DMS 273 treated with DMSO at 0.1 percent for 48 hours (cell line): ENCODE measurements at places on chromosomes 7 and 10.

DNA sequence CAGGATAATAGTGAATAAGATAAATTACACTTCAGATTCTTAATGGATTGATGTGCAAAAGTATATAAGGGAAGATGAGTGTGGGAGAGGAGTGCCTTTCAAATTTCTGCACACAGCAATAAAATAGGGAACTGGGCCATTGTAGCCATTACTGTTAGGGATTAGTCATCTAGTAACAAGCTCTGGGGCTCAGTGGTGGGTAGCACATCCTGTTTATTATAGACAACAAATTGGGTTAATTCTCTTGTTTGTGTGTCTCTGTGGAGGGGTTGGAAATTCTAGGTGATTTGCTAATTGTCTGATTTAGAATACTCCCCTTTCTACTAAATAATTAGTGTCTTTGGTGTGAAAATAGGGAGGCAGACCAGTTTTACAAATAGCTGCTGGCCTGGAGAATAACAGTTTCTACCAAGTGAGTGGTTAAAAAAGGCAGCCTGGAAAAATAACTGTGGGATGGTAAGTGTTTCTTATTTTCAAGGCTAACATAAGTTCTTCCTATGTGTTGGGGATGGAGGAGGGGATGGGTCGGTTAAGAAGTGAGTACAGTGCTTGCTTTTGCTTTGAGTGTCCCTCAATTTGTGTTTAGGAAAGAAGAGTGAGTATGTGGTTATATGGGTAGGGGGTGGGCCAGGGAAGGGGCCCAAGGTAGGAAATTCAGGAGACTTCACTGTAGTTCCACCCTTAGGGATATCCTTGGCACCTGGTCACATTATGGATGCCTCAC, 43.3 kb upstream of the TMEM248 start:
- DNase-seq: no peak

DNA sequence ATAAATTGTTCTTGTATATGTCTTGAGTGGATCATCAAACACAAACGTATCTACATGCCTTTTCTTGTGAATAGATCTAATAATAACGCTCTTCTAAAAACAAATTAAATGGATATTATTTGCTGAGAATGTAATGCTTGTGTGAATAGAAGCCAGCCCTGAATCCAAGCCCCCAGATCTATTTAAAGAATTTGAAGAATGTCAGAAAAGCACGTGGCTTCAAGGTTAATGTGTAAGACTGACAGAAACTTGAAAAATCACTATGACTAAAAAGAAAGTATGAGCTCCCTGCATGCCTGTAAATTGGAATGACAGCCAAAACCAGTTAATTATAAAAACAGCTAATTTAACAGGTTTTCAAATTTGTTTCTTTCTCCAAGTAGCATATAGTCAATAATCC, 43.2 kb upstream of the ATRNL1 start:
- no peak for DNase-seq

DNA sequence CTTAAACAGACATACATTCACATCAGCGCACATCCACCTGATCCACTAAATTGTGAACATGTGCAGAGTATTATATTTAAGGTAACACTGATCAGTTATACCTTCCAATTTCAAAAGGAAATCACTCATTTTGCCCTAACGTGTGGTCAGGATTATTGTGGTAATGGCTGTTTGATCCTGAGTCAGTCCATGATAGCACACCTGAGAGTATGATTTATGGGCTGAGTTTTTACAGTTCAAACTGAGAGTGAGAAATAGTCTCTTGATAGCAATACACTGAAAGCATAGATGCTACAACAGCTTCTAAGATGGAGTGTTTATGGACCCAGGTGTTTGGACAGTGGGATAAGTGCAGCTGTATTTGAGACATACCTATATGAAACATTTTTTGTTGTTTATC, 96.7 kb downstream of the KIF20B start:
- no peak for DNase-seq

GRCh38 chr10:34175121-34175520, 640.0 kb downstream of the PARD3 start:
- DNase-seq: no peak

- DNase-seq: no peak
Measured at GRCh38 chr7:67022511-67022910, 25.9 kb downstream of the TYW1 start.

- DNase-seq: no peak
Measured at GRCh38 chr7:139694389-139694676, 83.5 kb downstream of the HIPK2 start.

DNA sequence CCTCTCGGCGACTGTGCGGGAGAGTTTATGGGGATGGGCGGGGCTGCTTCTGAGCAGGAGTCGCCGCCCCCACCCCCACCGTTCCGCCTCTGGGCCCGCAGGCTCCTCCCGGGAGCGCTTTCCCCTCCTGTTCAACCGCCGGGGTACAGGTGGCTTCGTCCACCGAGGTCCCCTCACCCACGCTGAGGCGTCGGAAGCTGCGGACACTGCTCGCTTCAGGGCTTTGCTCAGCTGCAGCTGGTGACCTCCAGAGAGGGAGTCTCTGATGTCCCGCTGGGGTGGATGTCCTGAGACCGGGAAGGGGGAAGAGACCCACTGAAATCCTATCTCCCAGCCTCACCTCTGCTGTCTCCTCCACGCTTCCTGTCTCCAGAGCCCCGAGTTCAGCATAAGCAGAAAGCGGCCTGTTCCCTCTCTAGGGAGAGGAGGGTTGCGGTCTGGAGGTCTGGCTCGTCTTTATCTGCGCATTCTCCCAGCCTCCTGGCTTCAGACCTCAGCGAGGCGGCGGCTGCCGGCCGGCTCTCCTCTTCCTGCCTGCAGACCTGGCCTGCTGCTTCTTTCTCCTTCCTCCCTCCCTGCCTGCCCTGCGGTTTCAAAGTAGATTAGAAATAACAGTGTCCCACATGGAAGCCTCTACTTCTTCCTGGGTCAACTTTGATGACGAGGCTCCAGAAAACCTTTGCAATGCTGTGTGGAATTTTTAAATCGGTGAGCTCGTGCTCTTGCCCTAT, 1.8 kb downstream of the CYP2E1 start:
- no peak for DNase-seq

DNA sequence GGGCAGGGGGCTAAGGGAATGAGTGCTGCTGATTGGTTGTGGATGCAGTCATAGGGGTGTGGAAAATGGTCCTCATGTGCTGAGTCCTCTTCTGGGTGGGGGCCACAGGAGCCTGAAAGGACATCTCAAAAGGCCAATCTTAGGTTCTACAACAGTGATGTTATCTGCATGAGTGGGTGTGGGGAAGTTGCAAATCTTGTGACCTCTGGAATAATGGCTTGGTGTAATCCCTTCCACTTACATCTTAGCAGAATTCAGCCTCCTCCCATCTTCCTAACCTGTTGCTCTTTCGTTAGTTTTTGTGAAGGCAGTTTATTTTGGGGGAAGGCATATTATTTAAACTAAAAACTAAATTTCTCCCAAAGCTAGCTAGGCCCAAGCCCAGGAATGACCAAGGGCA, 42.0 kb upstream of the OIT3 start:
- no peak for DNase-seq

DNA sequence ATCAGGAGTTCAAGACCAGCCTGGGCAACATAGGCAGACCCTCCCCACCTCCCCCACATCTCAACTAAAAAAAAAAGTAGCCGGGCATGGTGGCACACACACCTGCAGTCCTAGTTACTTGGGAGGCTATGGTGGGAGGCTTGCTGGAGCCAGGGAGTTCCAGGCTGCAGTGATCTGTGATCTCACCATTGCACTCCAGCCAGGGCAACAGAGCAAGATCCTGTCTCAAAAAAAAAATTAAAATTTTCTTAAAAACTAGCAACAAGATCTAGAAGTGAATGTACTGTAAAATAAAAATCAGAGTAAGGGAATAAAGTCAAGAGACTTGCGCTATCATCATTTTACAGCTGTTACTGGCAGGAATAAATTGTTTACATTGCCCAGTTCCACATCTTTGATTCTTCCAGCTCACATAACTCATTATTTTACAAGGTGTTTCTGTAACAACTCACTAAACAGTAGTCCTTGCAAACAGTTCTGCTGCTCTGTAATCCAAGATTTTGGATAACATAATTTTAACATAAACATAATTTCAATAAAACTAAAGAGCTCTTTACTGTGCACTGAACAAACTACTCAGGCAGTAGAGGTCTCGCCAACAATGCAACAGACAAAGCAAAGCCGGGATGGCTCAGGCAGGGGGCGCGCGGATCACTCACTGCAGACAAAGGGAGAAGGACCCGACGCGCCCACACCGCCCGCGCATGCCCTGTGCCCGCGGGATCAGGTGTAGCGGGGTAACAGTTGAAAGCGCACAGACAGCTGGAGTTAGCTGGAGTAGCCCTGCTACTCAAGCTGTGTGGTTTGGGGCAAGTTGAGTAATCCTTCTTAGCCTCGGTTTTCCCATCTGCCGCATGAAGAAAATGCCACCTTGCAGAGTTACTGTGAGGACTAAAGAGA, 73.3 kb upstream of the NFE2L3 start:
- peak; percentile 78 for DNase-seq

DNA sequence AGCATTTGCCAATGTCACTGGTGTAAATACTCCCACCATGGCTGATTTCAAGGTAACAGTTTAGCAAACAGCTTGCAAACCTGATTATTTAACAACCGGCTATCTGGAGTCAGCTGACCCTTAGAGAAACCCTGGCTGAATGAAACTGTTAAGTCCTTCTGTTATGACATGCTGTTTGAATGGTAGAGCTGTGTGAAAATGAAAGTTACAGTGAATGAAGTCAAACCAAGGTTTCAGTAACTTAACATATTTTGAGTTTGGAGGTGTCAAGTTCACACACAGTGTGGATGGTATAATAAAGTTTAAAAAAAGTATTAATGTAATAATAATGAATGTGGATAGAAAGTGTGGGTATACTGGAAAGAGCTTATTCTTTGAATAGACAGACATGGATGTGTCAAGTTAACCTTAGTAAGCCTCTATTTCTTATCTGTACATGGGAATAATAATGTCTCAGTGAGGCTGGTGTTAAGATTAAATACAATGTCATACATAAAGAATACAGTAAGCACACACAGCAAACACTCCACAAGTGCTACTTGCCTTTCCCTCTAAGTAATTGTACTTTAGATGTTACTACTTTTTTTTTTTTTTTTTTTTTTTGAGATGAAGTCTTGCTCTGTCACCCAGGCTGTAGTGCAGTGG, 150.4 kb downstream of the TAX1BP1 start:
- DNase-seq: no peak

DNA sequence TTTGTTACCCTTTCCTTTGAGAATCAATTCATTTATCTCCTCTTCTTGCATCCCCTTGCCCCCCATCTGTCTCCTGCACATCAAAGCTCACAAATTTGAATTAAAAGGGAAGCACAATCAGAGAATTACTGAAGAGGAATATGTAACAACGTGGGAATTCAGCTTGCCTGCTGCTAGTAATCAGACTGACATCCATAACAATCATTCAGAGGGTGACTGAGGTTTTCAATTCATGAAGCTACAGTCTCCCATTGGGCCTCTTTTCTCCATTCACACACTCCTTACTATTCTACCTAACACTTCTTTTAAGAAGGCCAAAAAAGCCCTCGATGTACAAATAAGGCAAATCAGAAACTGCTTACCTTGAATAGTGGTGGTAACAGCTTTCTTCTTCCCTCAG, 24.3 kb upstream of the DNA2 start:
- DNase-seq: no peak

DNA sequence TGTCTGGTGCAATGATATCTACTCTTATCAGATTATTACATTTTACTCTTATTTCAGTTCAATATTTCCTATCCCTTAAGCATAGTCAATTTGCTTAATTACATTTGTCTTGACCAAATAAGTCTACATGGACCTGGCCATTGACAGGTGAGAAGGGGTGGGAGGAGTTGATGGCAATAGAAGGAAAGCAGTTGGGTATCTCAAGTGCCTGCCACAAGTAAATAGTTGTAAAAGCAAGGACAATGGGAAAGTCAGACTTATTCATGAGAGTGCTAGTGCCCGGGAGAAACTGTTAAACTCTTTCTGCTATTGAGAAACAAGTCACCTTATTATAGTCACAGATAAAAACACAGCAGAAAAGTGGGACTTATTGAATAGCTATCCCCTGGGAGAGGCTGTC, 32.4 kb upstream of the HGF start:
- DNase-seq: no peak

DNA sequence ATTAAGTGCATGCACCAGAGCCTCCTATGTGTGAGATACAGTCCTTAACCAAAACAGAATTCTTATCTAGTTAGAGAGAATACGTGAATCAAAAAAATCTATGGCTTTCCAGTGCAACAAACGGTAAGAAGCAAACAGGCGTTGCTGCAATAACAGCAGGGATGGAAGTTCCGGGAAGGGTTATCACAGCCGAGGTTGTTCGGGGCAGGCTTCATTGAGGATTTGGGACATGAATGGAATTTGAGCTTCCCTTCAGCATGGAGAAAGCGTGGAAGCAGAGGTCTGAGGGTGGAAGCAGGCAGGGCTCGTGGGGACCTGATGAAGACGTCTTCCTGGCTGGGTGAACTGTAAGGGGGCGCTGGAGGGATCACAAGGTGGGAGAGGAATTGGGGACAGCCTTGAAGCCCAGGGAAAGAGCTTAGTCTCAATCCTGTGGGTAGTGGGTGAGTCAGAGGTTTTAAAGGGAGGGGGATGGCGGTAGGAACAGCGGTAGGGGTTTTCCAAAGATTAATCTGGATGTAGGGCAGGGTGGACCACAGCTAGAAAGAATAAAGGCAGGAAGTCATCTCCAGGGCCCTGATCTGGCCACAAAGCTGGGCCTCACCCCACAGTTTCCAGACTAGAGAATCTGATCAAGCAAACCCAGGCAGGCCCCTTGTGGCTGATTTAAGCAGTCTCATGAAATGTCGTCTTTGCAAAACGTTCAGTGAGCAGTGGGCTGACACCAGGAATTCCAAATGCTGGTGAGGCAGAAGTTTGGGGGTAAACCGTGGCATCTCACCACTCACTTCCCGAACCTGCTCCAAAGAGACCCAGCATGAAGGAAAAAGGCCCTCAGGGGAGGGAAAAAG, 65.1 kb downstream of the CALML3 start:
- DNase-seq: no peak

DNA sequence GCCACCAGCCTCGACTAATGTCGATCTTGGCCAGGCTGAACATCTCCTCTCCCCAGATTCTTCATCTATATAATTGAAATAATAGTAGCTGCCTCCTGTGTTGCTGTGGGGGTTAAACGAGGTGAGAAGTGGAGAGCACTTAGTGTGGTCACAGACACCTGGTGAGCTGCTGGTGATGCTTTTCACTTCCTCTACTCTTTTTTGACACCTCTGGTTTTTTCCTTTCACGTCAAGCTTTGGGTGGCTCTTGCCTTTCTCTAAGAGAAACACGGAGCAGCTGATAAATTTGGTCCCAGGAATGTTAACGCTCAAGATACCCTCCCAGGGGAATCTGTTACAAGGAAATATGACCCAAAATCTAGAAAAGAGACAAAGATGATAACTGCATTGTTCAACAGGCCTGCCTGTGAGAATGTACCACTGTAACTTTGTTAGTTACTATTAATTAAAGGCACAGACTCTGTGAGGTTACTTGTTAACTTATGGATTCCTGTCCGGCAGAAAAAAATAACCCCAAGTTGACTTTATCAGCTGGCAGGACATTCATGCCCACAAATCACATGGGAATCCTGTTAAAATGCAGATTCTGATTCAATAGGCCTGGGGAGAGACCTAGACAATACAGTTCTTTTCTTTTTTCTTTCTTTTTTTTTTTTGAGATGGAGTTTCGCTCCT, 9.5 kb upstream of the NPFFR1 start:
- DNase-seq: no peak
